ENCODE measurements at places on chromosomes 7 and 10.

DNA sequence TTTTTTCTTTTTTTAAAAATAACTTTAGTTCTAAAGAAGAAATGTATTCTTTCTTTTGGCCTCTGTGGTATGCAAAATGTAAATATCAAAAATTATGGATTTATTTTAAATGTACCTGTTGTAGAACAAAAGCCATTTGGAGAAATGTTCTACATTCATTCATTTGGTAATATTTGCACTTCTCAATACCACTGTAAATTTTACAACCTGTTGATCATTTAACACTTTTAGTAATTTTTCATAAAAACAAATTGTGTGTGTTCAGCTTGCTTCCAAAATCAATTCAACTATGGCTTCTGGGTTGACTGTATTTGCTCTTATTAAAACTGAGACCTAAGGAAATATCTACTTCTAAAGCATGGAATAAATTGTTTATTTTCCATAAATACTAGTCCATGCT, 2.3 kb upstream of the IGF2BP3 start:
- DNase-seq, result no peak

- DNase-seq, result no peak
Observed at GRCh38 chr7:29100924-29101323, 45.4 kb downstream of the CPVL start.

DNA sequence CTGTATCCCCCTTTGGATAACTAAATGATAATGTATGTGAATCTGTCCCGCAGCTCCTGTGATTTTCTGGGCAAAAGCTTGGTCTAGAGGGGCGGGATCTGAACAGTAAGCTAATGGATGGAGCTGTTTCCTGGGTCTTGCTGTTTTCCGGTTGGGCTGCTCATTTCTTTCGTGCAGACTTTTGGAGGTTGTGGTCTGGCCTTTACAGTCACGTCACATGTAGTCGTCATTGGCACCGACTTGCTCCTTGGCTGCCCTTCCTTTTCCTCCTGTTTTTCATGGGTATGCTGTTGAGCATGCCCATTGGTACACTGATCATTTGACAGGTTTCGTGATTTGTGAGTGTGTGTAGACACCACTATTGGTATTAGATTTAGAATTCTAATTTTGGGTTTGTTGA, 2.0 kb downstream of the FBH1 start:
- DNase-seq, result no peak

GRCh38 chr10:16828114-16828568, 10.9 kb upstream of the RSU1 start:
- DNase-seq, result peak; percentile 29

DNA sequence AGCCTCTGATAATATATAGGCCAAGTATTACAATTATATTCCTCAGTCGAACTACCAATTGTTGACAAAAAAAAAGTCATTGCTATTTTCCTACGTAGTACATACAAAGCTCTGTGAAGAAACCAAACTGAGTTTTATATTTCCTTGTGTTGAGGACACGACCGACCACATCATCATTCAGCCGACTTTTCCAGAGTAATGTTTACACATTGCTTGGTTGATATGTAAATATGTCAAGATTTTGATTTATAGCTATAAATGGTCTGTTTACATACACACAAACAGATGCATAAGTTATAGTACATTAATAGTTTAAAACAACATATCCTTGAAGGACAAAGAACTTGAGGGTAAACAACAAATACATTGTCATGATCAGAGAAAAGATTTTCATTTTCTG, 121.5 kb downstream of the CRPPA start:
- DNase-seq, result no peak

DNA sequence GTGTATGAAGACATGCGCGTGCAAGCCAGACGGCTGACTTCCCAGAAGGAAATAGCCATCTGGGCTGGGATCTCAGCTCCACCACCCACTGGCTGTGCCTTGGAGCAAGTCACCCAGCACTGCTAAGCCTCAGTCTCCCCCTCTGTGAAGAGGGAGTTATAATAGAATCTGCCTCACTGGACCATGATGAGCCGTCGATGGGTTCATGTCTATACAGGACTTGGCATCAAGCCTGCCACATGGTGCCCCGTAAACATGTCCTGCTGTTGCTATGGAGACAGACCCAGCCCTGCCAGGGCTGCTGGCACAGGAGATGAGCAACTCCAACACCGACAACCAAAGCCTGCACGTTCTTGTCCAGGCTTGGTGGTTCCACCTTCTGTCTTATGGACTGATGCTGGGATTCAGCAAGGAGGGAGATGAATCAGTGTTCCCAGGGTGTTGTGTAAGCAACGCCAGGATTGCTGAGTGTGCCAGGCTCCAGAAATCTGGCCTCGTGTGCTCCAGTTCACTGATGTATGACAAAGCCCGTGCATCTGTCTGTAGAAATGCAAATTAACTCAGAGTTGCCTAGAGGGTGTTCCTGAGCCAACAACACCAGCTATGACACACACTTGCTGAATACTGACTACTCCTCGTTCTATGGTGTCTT, 5.6 kb downstream of the GPR15LG start:
- peak; percentile 96 for DNase-seq

- DNase-seq, result no peak
Observed at GRCh38 chr7:132028144-132028920, 471.9 kb upstream of the PODXL start.

- no peak for DNase-seq
Observed at GRCh38 chr10:124935946-124936345, 6.0 kb upstream of the ZRANB1 start.

- no peak for DNase-seq
Observed at GRCh38 chr7:66626331-66626934, 2.2 kb upstream of the KCTD7 start.

All from NCI-H1694 treated with DMSO at 0.1 percent for 48 hours (cell line).